ENCODE measurements at places on chromosomes 7 and 10.

GRCh38 chr10:75294031-75294437 lies 58.3 kb upstream of the COMTD1 start:
- H3K27ac ChIP-seq: peak overlapping the region; percentile 94
- no peaks in the 10 kb centered on the region for H3K27me3 ChIP-seq
- no peaks in the 10 kb centered on the region for H3K36me3 ChIP-seq
- DNase-seq: peak; percentile 67

DNA sequence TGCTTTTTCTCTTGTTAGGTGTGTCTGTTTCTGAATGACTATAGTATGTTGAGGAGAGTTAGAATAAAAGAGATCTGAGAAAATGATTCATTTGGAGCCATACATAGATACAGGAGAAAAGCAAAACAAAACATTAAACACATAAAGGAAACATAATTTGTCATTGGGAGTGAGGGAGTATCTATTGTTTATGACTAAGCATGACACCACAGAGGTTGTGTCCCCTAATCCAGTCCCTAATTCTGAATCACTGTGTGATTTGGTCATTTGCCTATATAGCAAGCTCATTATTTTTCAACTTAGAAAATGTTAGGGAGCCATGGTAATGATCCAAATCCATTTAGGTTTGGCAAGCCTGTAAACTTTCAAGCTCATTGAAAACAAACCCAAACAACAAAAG lies 132.3 kb upstream of the BMPER start:
- no peak overlapping the region for H3K27ac ChIP-seq
- no peaks in the 10 kb centered on the region for H3K36me3 ChIP-seq
- H3K4me1 ChIP-seq: no peaks in the 10 kb centered on the region
- no peaks in the 10 kb centered on the region for H3K27me3 ChIP-seq
- DNase-seq: no peak

DNA sequence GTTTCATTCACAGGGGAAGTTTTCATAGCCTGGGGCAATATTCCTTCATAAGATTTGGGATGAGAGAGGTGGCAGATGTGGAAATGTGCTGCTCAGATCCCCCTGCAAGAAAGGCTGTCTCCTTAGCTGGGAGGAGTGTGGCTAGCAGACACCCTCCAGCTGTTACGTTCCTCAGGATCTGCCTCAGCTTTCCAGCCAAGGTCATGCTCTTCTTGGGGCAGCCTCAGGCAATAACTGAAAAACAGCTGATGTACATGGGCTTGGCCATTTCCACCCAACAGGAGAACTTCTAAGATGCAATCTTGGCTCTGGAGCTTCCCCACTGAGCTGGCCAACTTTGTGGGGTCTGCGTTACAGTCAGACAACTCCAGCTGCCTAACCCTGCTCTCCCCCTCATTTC lies 51.3 kb upstream of the SEPTIN7 start:
- H3K36me3 ChIP-seq: no peaks in the 10 kb centered on the region
- no peak overlapping the region for H3K4me3 ChIP-seq
- H3K4me1 ChIP-seq: no peaks in the 10 kb centered on the region
- DNase-seq: no peak

DNA sequence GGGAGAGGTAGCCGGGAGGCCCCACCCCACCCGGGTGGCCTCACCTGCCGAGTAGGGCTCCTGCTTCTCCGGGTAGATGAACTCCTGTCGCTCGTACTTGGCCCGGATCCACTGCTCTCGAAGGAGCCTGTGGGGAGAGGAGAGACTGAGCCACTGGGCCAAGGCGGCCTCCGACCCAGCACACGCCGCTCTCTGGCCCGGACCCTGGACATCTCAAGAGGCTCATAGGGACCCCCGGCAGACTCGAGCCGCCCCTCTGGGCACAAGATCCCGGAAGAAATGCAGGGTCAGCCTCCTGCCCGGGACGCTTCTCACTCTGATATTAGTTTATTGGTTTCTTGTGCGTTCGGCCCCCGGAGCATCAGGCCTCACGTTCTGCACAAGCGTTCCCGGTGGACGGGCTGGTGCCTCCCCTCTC lies 34.5 kb downstream of the ADAP1 start:
- peak; percentile 75 for DNase-seq
- no peak overlapping the region for H3K27ac ChIP-seq
- peaks cover 11% of the 10 kb centered on the region for H3K27me3 ChIP-seq
- peaks cover 33% of the 10 kb centered on the region for H3K4me1 ChIP-seq
- H3K36me3 ChIP-seq: no peaks in the 10 kb centered on the region
- no peak overlapping the region for H3K4me3 ChIP-seq

DNA sequence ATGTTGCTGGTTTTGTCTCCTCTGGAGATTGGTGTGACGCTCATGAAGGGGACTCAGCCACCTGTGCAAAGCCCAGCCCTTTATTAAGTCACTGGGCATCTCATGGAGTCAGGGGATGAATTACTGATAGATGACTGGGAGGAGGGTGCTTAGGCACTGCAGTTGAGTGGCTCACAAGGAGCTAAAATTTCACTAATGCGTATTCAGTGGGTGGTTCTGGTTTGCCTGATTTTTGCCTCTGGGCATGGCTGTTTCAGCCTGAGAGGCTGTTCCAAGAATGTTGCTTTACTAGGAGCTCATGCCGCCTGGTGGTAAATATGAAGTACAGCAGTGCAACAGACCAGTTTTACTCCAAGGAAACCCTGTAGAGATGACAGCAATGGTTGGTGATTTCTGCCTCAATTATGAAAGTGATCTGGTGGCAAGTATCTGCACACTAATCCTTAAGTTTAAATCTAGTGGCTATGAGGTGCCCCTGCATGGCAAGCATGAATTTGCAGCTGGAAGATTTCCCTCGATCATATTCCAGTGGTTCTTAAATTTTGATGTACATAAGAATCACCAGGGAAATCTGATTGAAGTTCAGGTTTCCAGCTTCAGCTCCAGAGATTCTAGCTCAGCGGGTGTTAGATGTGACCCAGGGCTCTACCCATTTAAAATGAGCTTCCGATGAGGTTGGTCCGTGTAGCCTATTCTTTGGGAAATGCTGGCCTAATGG lies 19.9 kb downstream of the ACTA2 start:
- no peaks in the 10 kb centered on the region for H3K27me3 ChIP-seq
- DNase-seq: no peak
- no peak overlapping the region for H3K27ac ChIP-seq
- H3K4me1 ChIP-seq: peaks cover 23% of the 10 kb centered on the region

DNA sequence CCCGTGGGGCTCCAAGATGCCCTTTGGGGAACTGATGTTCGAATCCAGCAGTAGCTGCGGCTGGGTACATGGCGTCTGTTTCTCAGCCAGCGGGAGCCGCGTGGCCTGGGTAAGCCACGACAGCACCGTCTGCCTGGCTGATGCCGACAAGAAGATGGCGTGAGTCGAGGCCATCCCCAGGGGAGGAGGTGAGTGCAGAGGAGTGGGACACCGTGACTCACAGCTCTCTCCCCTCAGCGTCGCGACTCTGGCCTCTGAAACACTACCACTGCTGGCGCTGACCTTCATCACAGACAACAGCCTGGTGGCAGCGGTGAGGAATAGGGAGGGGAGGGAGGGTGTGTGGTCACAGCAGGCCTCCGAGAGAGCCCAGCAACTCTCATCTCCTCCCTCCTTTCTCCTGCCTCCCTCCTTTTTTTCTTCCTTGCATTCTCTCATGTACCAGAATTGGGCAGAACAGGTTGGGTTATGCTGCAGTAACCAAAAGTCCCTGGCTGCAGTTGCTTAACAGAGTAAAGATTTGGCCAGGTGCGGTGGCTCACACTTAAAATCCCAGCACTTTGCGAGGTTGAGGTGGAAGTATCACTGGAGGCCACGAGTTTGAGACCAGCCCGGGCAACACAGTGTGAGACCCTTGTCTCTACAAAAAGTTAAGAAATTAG lies 16.5 kb downstream of the ARPC1B start:
- no peak for DNase-seq
- H3K36me3 ChIP-seq: peaks cover 75% of the 10 kb centered on the region

GRCh38 chr10:118978316-118978997 lies 51.1 kb upstream of the NANOS1 start:
- peak; percentile 54 for DNase-seq
- no peaks in the 10 kb centered on the region for H3K36me3 ChIP-seq
- no peaks in the 10 kb centered on the region for H3K4me1 ChIP-seq
- H3K27me3 ChIP-seq: no peaks in the 10 kb centered on the region
- H3K27ac ChIP-seq: no peak overlapping the region

DNA sequence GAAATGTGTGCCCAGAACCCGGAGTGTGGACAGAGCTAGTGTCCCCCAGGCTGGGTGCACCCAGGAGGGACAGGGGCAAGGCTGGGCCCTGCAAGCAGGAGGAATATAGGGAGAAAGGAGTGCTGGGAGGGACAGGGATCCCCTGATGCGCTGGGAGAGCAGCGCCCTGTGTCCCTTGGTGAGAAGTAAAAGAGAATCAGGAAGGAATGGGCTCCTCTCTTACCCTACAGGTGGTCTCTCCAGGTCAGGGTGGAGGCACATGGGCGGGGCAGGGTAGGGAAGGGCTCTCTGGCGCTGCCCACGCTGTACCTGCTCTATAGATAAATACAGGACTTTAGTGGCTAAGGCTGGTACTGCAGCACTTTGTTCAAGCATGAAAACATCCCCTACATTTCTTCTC lies 753.8 kb downstream of the GRID1 start:
- DNase-seq: peak; percentile 34
- H3K27me3 ChIP-seq: no peaks in the 10 kb centered on the region
- H3K27ac ChIP-seq: no peak overlapping the region
- H3K36me3 ChIP-seq: no peaks in the 10 kb centered on the region

- H3K4me1 ChIP-seq: peaks cover 4% of the 10 kb centered on the region
- H3K4me3 ChIP-seq: no peak overlapping the region
- no peaks in the 10 kb centered on the region for H3K27me3 ChIP-seq
Measured at GRCh38 chr7:7249814-7250213, 67.5 kb downstream of the C1GALT1 start.

- H3K4me1 ChIP-seq: peaks cover 26% of the 10 kb centered on the region
- H3K36me3 ChIP-seq: no peaks in the 10 kb centered on the region
- H3K4me3 ChIP-seq: no peak overlapping the region
- DNase-seq: no peak
- H3K27ac ChIP-seq: no peak overlapping the region
- H3K27me3 ChIP-seq: no peaks in the 10 kb centered on the region
Measured at GRCh38 chr10:114647545-114648138, 10.4 kb downstream of the ABLIM1 start.

DNA sequence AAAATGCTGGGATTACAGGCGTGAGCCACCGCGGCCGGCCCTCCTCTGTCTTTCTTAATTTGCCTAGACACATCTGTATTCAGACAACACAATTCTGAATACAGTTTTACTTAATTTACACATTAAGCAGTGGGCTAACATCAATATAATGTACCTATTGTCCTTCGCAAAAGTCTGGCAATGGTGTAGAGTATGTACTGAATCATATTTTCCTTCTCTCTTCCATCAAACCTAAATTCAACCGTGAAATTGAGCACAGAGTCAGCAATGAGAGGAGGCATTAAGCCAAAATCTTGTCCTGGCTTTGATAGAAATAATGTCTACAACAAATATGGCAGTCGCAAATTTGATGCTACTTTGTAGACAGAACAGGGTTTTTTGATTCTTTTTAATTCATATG lies 30.4 kb downstream of the FZD9 start:
- no peaks in the 10 kb centered on the region for H3K4me1 ChIP-seq
- H3K27me3 ChIP-seq: no peaks in the 10 kb centered on the region
- H3K27ac ChIP-seq: no peak overlapping the region
- H3K36me3 ChIP-seq: peaks cover 94% of the 10 kb centered on the region

DNA sequence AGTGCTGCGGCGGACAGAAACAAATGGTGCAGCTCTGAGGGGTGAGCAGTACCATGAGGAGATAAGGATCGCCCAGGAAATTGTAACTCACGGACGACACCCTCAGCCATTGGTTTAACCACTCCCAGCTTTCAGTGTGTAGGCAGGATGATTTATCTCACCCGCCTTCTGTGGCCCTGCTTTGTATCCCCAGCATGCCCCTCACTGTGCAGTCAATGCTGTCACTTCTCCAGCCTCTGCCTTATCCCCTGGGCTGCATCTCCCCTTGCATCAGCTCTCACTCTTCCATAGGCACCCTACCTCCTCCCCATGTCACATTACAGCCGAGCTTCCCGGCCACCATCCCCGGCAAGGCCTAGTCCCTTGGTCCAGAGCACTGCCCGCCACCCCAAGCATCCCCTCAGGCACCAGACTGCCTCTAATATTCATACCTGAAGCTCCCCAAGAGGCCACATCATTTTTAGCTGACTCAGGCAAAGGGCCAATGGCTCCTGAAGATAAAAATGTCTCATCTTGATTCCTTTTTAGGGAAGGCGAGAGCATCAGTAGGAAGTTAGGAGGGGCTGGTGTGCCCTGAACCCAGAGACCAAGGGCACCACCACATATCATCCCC lies 77.1 kb downstream of the CARD11 start:
- H3K4me1 ChIP-seq: no peaks in the 10 kb centered on the region
- DNase-seq: peak; percentile 31
- H3K4me3 ChIP-seq: no peak overlapping the region
- no peaks in the 10 kb centered on the region for H3K36me3 ChIP-seq

- no peak for DNase-seq
- H3K27ac ChIP-seq: no peak overlapping the region
- H3K27me3 ChIP-seq: no peaks in the 10 kb centered on the region
- no peaks in the 10 kb centered on the region for H3K36me3 ChIP-seq
- no peak overlapping the region for H3K4me3 ChIP-seq
- H3K4me1 ChIP-seq: peaks cover 6% of the 10 kb centered on the region
Measured at GRCh38 chr7:133360201-133360600, 107.3 kb downstream of the EXOC4 start.

GRCh38 chr7:131521651-131522163 lies 34.7 kb downstream of the PODXL start:
- no peaks in the 10 kb centered on the region for H3K27me3 ChIP-seq
- H3K27ac ChIP-seq: peak overlapping the region; percentile 54
- no peaks in the 10 kb centered on the region for H3K36me3 ChIP-seq
- no peaks in the 10 kb centered on the region for H3K4me1 ChIP-seq
- H3K4me3 ChIP-seq: no peak overlapping the region
- DNase-seq: peak; percentile 55

- H3K27me3 ChIP-seq: no peaks in the 10 kb centered on the region
- no peak for DNase-seq
- no peak overlapping the region for H3K27ac ChIP-seq
- no peaks in the 10 kb centered on the region for H3K36me3 ChIP-seq
- peaks cover 19% of the 10 kb centered on the region for H3K4me1 ChIP-seq
Measured at GRCh38 chr10:13769946-13770345, 183.2 kb downstream of the PRPF18 start.

DNA sequence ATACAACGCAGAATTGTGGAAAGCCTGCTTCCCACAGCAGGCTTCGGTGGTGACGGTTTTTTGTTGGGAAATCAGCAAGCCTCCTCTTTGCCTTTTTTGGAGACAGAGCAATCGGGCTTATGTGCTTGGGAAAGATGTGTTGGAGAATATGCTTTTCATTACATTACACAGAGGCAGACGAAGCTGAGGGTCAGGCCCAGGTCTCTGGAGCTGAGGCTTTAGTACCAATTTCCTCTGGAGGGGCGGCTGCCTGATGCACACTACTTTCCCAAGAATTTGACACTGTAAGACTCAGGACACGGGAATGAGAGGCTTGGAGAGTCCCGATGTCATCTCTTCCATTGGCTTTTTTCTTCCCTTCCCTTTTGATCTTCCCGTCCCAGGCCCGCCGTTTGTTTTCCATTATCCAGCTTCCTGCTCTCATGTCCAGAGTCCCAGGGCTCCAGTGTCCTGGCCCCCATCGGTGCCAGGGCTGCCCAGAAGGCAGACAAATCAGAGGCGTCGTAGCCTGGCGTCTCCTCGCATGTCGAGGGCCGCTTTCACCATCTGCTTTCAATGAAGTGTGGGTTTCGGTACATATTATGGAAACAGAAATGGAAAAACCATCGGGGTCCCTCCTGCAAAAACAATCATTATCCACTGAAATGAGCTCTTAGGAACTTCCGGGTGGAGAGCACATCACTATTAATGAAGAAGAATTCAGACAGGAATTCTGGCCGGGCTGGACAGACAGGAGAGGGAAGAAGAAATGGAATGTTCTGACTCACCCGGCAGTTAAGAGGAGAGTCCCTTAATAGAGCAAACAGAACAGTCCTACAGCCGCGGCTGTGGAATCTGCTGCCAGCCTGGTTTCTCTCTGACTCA lies 123.0 kb upstream of the JCAD start:
- H3K36me3 ChIP-seq: no peaks in the 10 kb centered on the region
- peak overlapping the region; percentile 5 for H3K4me3 ChIP-seq
- H3K4me1 ChIP-seq: peaks cover 24% of the 10 kb centered on the region
- peak; percentile 76 for DNase-seq

Measured in suprapubic skin (tissue), 4 donors.